ENCODE measurements at places on chromosomes 4 and X. TPM values are rescaled to one million over a fixed set of nuclear protein-coding genes. Genes with fewer than 3 reads are reported as not detected.

GRCh38 chr4:26583865-26584652 lies at the start of gene TBC1D19:
TSS of gene TBC1D19 (plus strand) at chr4:26584084. CDS start at chr4:26584194, 110 bp downstream.
- peak; percentile 59 for DNase-seq

- no peak for DNase-seq
Observed at GRCh38 chrX:134821370-134821769, 163.1 kb upstream of the PLAC1 start.

DNA sequence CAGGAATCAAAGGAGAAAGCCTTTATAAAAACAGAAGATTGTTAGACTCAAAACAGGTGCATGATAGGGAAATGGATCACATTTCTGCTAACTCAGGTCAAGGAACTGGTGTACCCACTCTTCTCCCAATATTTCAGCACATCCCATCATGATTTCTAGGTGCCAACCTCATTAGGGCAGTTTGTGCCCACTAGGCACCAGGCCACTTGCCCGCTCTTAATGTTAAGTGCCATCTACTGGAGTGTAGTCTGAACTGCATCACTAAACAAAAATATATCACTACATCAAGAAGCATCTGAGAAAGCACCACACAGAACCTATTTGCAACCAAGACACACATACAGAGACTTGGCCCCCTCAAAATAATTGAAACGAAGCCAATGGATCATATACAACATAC lies 140.4 kb upstream of the GRID2 start:
- no peak for DNase-seq

DNA sequence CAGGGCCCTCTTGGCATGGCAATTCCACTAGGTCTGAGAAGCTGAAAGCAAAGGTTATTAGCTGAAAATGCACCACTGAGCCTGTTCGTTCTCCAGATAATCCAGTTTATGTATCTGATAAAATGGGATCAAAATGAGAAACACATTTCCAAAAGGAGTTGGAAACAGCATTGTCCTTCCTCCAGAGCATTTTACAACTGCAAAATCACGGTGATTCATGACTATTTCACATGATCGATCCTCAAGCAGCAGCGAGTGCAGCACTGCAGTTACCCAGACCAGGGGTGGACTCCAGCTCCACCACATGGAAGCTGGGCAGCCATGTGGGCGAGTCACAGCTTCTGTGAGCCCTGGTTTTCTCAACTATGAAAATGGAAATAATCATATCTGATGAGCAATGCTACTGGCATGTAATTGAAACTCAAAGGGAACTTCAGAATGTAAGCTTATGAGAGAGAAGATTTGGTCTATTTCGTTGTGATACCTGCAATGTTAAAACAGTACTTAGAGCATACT lies 78.7 kb upstream of the MSX1 start:
- DNase-seq, result no peak

GRCh38 chr4:140343303-140343702 lies 30.1 kb upstream of the SCOC start:
- DNase-seq, result no peak

Gene TEX13D
- total RNA-seq, result not detected

Gene FHL1
- 1,534 TPM for total RNA-seq

All from omental fat pad (tissue), 4 donors.